ENCODE measurements at places on chromosomes 1 and 21. TPM values are rescaled to one million over a fixed set of nuclear protein-coding genes. Genes with fewer than 3 reads are reported as not detected.

ESRRG gene
- not detected for total RNA-seq

LIPI gene
- total RNA-seq = not detected

SLAMF8 gene
- 1.7 TPM for total RNA-seq

FCRL4 gene
- total RNA-seq = not detected

ALDH9A1 gene
- 25.0 TPM for total RNA-seq

SLC25A33 gene
- 2.5 TPM for total RNA-seq

OR2T33 gene
- not detected for total RNA-seq

LAD1 gene
- not detected for total RNA-seq

CENPS gene
- total RNA-seq = 8.5 TPM

FAM167B gene
- total RNA-seq = 0.56 TPM

XCL1 gene
- total RNA-seq = not detected

ANKRD35 gene
- total RNA-seq = 0.15 TPM

C1QA gene
- 3.5 TPM for total RNA-seq

CSF1 gene
- 11.7 TPM for total RNA-seq

RGS16 gene
- total RNA-seq = 6.2 TPM

OR10Z1 gene
- not detected for total RNA-seq

S100B gene
- 2.3 TPM for total RNA-seq

AADACL4 gene
- not detected for total RNA-seq

EFNA3 gene
- 1.7 TPM for total RNA-seq

PCAT6 gene
- total RNA-seq = not detected

CASQ1 gene
- not detected for total RNA-seq

KIF26B gene
- total RNA-seq = 0.21 TPM

CSF3R gene
- total RNA-seq = 0.80 TPM

FMO4 gene
- 3.7 TPM for total RNA-seq

PEAR1 gene
- 0.88 TPM for total RNA-seq

A3GALT2 gene
- total RNA-seq = not detected

PRDM16 gene
- total RNA-seq = 0.61 TPM

LAX1 gene
- total RNA-seq = 18.6 TPM

TNFRSF4 gene
- 188 TPM for total RNA-seq

UBL4B gene
- not detected for total RNA-seq

Measured in naive thymus-derived CD4-positive, alpha-beta T cell (primary cell).